Activated CD4-positive, CD25-positive, alpha-beta regulatory T cell treated with anti-CD3 and anti-CD28 coated beads, Interleukin-2, amount 50 U/mL, for 16 hours (primary cell): ENCODE measurements at places on chromosomes 4 and X.
A peak's percentile ranks its signal among the peaks of the same experiment; 100 is the strongest.

- DNase-seq = no peak
Observed at GRCh38 chr4:187474238-187474637, 521.3 kb upstream of the ZFP42 start.

- DNase-seq = no peak
Observed at GRCh38 chr4:81352446-81352835, 119.3 kb downstream of the RASGEF1B start.

DNA sequence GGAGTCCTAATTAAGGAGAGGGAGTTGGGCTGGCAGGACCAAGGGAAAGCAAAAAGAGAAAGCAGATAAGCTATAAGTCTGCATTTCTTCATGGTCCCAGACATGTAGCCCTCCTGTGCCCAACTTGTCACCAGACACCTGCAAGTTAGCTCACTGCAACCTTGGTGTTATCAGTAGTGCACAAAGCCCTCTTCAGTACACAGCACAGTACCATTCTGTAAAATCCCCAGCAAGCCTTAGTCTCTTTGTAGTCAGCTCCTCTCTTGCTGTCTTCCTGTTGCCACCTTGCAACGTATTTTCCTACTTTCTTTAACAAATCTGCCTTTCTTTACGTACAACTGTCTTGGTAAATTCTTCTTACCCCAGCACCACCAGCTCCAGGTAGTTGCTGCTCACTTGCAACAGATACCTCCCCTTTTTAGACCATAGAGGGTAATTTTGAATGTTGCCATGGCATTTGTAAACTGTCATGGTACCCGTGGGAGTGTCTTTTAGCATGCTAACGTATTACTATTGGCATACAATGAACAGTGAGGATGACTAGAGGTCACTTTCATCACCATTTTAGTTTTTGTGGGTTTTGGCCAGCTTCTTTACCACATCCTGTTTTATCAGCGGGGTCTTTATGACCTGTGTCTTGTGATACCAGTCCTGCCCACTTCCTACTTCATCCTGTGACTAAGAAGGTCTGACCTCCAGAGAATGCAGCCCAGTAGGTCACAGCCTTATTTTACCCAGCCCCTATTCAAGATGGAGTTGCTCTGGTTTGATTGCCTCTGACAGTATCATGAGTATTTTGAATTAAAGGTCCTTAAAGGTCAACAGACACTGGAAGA, 28.3 kb upstream of the AP1S2 start:
- DNase-seq = no peak

GRCh38 chrX:905848-906566, 275.4 kb downstream of the SHOX start:
- no peak for DNase-seq

GRCh38 chr4:22334155-22334554, 181.7 kb downstream of the ADGRA3 start:
- DNase-seq = no peak

GRCh38 chr4:112075129-112075753, 70.0 kb upstream of the FAM241A start:
- no peak for DNase-seq

DNA sequence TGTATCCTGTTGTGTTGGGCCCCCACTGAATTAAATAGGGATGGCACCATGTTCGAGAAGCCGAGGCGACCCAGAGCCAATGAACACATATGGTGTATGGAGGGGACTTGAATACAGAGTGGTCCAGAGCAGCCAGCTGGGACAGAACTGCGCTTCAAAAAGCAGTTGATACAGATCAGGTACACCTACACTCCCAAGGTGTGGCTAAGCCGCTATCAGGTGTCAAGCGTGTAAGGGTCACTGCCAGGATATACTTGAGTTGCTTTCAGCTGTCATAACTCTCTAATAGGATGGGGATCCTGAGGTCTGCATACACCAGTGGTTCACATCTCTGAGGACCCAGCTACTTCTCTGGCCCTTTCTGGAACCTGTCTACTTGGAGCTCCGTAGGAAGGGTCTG, 3.2 kb upstream of the WDR1 start:
- DNase-seq = no peak

DNA sequence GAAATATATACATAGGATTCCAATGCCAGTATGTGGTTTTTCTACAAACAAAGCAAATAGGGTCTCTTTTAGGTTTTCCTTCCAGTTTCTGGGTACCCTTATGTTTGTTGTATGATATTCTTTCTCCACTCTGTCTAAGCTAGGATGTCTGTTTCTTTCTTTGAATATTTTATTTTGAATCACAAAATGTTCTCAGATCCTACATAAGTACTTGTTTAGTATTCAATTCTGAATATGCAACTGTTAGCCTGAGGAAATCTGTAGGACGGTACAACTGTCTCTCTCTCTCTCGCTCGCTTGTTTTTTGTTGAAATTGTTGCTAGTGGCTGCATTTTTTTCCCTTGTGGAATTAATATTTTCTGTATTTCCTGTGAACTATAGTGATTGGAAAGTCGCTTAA, 163.2 kb downstream of the CCSER1 start:
- DNase-seq = no peak

DNA sequence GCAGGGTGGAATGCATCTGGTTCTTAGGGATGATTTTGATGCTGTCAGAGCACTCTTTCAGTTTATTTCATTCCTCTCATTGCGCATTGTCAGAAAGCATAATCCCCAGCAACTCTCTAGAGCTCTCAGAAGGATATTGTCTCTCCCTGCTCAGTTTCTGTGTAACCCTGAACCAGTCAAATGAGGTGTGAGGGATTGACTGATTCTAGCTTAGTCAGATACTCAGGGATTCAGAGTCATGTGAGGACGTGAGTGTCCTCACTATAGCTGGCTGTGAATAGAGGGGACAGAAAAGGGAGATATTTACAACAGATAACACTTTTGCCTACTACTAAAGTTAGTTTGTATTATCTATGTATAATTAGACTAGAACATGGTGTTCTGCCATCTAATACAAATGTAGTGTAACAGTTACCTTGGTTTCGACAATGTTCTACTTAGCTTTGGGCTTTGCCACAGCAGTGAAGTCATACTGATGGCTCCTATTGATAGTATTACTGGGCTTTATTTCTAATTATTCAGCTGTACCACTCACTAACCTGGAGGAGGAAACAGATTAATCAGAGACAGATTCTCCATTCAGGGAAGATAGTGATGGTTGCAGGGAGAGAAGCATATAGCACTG, 19.5 kb downstream of the AP1AR start:
- DNase-seq = no peak

GRCh38 chr4:48963042-48963679, 22.9 kb upstream of the CWH43 start:
- DNase-seq = peak; percentile 59

- no peak for DNase-seq
Observed at GRCh38 chr4:48173056-48173991, 39.3 kb upstream of the TXK start.

DNA sequence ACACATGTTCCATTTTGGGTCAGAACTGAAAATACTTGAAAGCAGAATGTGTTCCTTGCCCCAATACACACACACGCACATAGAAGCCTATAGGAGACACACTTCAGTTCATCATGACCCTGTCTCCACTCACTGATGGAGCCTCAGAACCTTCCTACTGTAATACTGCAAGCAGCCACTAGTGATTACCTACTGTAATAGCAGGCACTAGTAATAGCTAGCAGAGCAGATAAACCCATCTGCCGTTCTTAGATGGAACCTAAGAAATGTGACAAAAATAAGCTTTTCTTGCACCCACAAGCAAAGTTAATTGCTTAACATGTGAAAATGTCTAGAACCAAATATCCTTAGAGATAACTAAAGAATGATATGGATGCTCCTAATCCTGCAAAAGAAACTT, 13.6 kb downstream of the AMTN start:
- DNase-seq = no peak

- no peak for DNase-seq
Observed at GRCh38 chr4:116055857-116056827, 942.7 kb upstream of the NDST4 start.

DNA sequence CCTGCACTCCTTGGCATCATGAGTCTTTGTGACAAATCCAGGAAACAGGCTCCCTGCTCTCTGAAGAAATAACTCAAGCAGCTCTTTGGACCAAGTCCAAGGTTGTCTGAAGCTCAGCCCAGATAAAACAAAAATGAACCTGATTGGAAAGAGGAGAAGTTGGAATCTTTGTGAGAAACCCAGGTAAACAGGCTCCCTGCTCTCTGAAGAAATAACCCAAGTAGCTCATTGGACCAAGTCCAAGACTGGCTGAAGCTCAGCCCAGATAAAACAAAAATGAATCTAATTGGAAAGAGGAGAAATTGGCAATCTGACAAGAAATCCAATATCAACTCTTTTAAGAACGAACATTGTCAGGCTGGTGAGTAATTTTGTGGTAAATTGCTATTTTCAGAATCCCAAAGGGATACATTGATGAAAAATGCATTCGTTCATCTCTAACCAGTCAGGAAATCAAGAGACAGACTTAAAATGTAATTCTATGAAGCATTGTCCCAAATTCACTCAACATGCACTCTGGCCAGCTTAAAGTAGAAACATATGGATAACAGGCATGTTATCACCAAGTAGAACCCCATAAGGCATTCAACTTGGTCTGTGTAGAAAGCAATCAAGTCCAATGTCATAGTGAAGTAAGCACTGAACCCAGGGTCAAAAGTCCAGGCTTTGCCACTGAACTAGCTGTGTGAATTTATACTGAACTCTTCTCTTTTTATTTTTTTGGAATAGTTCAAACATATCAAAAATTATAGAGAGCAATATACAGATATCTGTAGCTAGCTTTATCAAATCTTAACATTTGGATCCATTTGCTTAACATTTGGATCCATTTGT, 16.8 kb upstream of the NFXL1 start:
- DNase-seq = no peak

DNA sequence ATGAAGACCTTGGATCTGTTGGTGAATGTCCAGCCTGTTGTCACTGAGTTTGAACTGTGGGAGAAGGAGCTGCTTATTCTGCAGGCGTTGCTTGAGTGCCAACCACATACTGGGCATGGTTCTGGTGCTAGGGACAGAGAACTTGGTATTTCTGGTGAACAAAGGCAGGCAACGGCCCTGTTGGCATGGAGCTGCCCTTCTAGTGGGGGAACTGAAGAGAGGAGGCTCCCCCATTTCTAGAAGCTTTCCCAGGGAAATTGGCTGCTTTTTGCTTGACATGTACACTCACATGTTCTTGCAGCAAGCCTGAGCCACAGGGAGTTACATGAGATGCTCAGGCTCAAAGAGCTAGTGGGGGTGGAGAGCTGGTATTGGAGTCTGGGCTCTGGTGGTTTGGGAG, 8.9 kb upstream of the CD38 start:
- no peak for DNase-seq

GRCh38 chrX:12011075-12011474, 127.2 kb upstream of the FRMPD4 start:
- DNase-seq = no peak

GRCh38 chr4:55218041-55218440, 92.6 kb upstream of the KDR start:
- DNase-seq = no peak

- DNase-seq = no peak
Observed at GRCh38 chr4:7852568-7853185, 87.0 kb downstream of the AFAP1 start.

GRCh38 chrX:73850124-73851013, 287.4 kb downstream of the CHIC1 start:
- DNase-seq = no peak

DNA sequence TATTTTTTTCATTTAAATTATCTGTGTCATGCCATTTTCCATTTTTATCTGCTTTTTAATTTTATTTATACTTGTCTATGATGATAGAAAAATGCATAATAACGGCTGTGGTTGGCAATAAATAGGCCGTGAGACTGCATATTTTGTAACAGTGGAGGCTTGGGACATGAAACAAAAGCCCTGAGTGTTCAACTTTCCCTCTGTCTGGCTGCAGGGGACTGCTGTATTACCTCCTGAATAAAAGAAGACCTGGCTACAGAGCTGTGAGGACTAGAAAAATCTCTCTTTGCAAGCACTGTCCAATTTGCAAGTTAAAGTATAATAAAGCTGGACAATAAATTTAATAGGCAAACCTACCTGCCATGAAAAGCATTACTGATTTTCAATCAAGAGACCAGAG, 82.1 kb downstream of the MAGEB10 start:
- DNase-seq = no peak

DNA sequence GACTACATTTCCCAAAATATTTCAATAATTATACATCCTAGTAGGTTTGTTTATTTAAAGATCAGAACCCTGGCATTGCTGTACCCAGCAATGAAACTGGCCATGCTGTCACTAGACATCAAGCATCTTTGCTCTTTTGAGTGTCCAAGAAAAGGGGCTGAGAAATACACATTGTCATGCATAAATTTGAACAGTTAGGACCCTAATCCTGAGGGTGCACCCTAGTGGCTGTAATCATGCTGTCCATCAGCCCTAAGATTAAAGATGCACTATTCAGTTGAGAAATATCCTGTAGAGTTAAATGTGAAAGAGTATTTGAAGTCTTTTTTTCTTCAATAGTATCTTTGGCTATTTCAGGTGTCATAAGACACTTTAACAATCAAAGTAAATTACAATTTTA, 108.8 kb downstream of the NFKB1 start:
- no peak for DNase-seq

- DNase-seq = no peak
Observed at GRCh38 chrX:16547644-16548043, 102.3 kb upstream of the S100G start.

DNA sequence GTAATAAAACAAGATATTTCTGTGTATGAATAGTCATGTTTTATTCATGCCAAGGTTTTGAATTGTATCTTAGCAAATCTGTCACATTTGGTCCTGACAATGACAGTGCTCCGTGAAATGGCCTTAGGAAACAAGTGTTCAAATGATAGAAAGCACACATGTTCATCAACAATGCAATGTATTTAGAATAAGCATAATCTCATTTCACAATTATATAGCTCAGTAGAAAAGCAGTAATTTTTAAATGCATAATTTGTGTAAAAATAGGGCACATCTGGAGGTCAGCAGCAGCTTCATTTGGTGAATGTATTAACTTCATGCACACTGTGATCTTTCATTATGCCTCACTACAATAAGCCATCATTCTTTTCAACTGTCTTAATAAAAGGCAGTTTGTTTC, 380.4 kb downstream of the GPM6A start:
- no peak for DNase-seq

DNA sequence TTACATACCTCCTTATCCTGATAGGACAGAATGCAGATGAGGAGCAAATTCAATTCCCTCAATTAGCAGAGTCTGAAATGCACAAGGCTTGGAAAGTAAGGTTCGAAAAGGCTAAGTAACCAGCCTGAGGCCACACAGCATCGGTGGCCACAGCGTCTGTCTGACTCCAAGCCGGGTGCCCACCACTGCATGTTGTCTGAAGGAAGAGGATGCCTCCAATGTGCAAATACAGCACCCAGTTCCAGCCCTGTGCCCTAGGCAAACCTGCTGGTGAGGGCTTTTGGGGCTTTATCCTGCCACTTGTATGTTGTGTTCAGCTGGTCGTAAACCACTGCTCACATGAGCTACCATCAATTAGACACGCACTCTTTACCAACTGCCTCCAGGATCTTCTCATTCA, 48.6 kb upstream of the PPP2R2C start:
- DNase-seq = no peak

DNA sequence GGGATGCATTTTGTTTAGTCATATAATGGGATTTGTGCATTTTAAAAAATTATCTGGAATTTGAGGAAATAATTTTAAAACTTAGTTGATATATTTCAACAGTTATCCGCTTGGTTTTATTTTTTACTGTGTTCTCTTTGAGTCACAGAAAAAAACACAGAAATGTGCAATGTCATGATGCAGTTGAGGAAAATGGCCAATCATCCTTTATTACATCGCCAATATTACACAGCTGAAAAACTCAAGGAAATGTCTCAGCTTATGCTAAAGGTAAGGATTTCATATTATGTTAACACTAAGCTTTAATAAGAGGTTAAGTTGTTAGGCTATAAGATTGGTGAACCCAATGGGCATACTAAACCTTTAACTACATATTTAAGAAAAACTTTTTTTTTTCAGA, 63.9 kb downstream of the HPGDS start:
- DNase-seq = no peak
